CD4-positive, alpha-beta T cell treated with Interleukin-4 for 1 hour (primary cell): ENCODE measurements at places on chromosomes 11 and 22.

- no peak for DNase-seq
These were observed 203.7 kb downstream of the NELL1 start for GRCh38 chr11:20873054-20873453.

- DNase-seq = no peak
These were observed 702 bp upstream of the KCNJ4 start for GRCh38 chr22:38455530-38456271.

DNA sequence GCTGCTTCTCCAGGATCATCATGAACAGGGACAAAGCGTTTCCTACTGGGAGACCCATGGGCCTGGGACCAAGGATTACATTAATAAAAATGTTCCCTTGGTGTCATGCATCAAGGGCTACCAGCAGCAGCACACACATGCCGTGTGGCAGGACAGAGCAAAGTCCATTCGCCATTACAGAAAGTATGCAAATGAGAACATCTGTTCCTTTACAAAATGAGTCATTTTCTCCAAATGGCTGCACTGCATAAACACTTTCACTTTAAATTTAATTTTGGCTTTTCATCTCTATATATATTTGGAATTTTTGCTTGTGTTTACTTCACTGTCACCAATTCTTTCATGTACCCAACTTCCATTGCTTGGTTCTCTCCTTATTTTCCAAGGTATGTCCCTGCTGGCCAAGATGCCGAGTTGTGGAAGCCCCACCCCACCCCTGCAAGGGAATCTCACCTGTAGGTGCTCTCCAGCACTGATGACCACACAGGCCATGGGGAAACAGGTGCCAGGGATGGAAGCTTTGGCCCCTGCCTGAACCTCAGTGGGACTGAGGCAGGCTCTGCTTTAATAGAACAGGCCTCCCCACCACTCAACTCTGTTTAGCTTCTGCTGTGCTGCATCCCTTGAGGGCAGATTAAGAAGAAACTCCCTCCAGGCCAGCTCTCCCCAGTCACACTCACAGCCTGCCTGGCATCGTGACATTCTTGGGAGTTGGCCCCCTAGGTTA, 15.6 kb upstream of the GNAZ start:
- DNase-seq = peak; percentile 7

DNA sequence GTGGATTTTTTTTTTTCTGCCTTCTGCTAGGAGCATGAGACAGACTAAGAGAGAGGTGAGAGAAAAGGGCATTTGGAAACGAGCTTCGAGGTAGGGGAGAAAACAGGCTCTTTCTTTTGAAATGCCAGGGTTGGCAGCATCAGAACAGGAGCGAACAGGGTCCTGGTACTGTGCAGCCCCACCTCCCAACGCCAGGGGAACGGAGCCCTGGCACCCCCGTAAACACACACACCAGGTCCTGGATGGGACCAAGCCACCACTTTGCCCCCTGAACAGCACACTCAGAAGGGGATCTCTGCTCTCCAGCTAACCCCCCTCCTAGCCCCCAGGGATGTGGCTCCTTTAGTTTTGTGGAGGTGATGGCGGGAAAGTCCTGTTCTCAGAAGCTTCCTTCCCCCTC, 127.1 kb downstream of the CTTN start:
- no peak for DNase-seq

DNA sequence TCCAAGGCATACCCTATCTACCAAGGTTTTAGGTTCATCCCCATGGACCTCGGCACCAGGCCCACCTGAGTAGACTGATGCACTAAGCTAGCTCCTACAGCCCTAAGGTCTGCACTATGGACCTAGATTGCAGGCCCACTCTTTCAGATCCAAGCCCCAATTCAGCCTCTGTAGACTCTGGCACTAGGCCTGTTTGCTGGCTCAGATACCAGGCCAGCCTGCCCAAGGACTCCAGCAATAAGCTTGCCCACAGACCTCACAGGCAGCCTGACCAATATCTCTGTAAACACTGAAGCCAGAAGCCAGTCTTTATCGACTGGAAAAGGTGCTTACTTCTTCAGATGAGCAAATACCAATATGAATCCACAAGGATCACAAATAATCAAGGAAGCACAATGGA, 411.3 kb downstream of the INSC start:
- no peak for DNase-seq

DNA sequence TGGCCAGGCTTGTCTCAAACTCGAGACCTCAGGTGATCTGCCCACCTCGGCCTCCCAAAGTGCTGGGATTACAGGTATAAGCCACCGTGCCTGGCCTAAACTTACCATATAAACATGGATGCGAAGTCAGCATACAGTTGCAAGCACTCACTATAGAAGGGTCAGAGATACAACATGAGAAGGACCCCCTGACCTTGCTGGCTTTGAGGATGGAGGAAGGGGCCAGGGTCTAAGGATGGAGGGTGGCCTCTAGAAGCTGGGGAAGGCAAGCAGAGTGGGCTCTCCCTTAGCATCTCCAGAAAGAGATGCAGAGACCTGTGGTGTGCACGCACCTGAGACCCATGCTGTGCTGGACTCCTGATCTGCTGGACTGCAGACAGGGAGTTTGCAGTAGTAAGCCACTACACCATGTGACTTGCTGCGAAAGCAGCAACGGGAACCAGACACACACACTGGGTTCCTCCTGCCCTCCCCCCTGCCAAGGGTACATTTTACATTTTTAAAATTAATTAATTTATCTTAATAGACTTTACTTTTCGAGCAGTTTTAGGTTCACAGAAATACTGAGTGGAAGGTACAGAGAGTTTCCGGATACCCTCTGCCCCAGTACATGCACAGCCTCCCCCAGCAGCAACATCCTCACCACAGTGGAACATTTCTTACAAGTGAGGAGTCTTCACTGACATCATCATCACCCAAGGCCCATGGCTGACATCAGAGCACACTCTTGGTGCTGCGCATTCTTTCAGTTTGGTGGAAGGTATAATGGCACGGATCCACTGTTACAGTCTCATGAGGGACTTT, 170.1 kb upstream of the B3GAT1 start:
- DNase-seq = no peak

DNA sequence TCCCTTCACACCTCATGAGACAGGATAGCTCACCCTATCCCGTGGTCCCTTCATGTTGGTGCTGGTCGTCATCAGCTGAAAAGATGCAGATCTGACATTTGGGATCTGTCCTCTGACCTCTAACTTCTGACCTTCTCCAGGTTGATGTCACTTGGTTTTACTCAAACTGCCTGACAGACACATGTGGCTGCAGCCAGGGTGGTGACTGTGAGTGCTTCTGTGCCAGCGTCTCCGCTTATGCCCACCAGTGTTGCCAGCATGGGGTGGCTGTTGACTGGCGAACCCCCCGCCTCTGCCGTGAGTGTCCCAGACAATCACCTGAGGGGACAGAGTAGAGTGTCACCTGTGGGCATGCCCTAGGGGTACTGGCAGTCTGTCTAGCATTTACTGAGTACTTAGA, 49.7 kb downstream of the OTOG start:
- DNase-seq = no peak

DNA sequence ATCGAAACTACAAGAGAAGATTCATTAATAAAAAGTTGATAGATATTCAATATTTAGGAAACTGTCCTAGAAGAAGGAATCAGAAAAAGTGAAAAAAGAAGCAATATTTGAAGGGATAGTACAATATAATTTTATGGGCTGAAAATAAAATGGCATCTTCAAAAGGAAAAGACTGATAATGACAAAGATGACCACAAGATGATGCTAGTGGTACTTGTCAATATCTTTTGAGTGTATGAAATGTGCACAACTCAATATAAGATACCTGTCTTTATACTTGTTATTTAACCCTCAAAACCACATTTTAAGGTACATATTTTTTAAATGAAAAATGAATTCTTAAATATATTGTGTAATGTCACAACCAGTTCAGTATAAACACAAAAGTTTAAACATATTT, 1059.6 kb upstream of the RAG2 start:
- DNase-seq = no peak
